ENCODE measurements at places on chromosomes 4 and X.

DNA sequence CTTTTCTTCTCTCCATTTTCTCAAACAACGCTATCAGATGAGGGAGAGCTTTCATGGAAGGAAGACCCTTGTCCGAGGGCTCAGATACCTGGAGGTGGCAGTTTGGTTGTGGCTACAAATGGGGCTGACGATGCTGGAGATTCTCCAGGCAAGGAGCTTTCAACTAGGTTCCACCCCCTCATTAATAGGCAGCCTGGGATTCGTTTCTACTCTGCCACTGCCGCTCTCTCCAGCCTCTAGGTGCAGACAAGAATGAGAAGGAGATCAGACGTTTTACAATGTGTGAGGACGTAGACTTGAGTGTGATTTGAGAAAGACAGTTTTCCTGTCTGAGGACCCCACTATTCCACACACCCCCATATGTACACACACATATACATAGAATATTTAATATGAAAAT is 53.1 kb downstream of the ETNPPL start:
- no peak for DNase-seq

DNA sequence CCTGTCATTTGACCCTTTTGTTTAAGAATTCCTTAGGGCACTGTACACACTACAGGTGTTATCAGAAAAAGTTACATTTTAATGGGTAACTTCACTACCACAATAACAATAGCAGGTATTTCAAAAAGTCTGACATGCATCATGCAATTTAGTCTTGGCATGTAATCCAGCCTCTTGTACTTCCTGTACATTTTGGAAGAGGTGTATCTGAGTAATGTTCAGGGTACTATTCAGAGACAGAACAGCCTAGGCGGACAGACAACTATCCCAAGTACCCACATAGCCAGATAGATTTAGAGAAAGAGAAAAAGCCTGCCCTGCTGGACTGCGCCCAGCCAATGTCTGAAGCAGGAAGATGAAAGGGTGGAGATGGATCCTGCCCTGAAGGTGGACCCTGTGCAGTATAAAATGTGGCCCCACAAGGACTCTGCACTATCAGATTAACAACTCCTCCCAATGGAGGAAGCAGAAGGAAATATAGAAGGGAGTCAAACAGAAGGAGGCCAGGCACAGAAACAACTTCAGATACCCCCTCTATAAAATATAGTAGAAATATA is 8.5 kb downstream of the UGT2B7 start:
- DNase-seq, result no peak

DNA sequence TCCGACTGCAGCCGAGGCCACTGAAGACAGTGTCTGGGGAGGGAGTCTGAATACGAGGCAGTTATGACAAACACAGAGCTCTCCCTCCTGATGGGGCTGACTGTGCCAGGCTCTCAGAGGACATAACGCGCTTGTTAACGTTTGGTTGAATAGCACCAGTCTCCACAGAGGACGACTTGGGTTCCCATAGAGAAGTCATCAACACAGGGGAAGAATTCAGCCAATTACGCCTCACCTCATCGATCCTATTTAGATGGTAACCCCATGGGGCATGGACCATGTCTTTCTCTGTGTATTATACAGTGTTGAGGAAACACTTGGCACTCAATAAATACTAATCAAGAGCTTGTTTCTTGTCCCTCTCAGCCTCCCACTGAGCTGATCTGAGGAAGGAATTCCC is 642.6 kb upstream of the LCORL start:
- DNase-seq, result no peak

DNA sequence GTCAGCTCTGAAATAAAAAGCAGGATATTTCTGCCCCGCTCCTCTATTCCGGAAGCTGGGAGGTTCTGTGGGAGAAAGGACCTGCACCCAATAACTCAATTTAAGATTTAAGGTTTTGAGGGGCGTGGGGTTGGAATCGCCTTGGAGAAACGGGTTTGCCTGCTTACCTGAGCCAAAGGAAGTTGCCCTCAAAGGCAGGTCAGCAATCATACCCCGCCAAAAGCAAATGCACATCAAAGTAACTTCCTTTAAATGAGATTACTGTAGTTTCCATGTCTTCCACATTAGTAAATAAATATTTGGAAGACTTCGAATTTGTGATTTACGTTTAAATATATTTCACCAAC is 978 bp upstream of the HS3ST1 start:
- no peak for DNase-seq

- no peak for DNase-seq
Measured at GRCh38 chrX:35076061-35076460, 133.5 kb downstream of the FAM47B start.

- DNase-seq, result no peak
Measured at GRCh38 chr4:134934036-134934808, 732.6 kb upstream of the PABPC4L start.

DNA sequence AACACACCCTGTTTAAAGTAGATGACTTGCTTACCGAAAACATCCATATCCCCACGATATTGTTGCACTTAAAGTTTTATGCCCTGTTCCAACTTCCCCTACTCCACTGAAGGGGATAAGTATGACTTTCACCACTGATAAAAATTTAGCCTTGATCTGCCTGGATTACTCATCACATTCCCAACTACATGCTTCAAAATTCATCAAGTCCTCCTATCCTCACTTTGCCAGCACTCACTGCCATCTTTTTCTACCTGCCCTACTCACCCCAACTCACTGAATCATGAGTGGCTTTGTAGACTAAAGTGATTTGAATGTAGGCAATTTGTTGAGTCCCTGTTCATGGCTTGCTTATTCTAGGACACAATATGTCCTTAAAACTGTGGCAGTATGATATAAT is 12.2 kb upstream of the GPRIN3 start:
- no peak for DNase-seq

DNA sequence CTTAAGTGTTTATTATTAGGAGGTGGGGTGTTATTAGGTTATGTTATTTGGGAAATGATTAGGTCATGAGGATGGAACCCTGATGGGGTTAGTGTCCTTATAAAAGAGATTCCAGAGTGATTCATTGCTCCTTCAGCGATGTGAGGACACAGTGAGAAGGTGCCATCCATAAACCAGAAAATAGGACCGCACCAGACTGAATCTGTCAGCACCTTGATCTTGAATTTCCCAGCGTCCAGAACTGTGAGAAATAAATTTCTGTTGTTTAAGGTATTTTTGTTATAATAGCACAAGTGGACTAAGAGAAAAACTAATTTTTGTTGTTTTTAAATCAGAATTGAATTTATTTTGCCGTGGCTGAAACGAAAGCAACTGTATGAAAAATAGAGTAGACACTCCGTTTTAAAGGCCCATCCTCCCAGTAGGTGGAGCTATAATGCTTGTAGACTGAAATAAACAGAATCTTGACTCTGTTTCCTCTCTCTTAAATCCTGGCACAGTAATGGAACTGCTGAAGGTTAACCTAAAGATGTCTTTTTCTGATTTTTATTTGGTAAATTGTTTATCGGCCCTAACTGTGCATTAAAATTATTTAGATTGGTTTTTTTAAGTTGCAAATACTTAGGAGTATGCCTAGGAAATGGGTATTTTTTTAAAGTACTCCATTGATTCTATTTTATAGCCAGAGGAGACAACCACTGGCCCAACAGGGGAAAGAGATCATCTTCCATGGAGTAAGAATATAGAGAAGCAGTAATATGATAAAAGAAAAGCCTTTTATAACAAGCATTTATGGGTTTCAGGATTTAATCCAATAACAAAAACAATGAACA is 133.2 kb upstream of the ADAMTS3 start:
- DNase-seq, result no peak

- DNase-seq, result no peak
Measured at GRCh38 chr4:136803433-136803832, 728.9 kb downstream of the PCDH18 start.

GRCh38 chr4:67104145-67104544 is 441.2 kb downstream of the CENPC start:
- no peak for DNase-seq

- no peak for DNase-seq
Measured at GRCh38 chrX:41386222-41386990, 52.4 kb downstream of the DDX3X start.

- DNase-seq, result no peak
Measured at GRCh38 chrX:17459661-17460060, 84.7 kb downstream of the NHS start.

GRCh38 chrX:106707771-106708454 is 18.6 kb upstream of the RNF128 start:
- DNase-seq, result no peak

DNA sequence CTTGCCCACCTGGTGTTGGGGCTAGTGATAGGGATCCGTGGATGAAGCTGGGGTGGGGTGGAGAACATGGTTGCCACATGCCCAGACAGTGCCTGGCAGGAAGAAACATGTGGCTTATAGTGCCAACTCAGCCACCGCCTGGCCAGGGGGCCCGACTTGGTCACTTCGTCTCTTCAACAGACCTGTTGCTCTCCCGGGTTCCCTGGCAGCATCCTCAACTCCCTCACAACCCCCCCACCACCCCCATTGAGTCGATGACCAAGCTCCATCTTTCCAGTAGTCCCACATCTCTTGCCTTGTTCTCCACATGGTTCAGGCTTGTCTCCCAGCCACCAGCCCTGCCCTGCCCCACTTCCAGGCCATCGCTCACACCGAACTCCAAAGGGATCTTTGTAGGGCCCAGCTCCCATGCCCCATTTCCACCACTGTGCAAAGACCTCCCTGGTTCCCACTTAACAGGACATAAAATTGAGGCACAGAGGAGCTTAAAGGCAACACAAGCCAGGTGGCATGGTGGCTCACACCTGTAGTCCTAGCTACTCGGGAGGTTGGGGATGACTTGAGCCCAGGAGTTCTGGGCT is 7.8 kb downstream of the PNCK start:
- DNase-seq, result no peak

DNA sequence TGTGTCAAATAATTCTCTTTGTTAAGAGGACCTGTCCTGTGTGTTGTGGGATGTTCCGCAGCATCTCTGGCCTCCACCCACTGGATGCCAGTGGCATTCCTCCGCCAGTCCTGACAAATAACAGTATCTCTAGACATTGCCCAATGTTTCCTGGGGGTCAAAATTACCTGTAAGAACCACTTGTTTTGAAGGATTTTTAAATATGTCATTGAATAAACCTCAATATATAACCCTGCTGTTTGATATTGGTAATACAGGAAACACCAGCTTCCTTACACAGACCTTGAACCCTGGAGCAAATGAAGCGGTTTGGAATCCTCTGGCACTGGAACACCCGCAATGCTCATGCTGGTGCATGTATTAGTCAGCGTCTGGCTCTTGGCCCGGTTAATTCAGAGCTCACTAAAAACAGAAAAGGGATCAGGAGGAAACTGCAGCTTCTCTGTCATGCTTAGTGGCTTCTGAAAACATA is 101.3 kb downstream of the TBL1X start:
- DNase-seq, result peak; percentile 80

- no peak for DNase-seq
Measured at GRCh38 chrX:3256868-3257267, 89.6 kb downstream of the MXRA5 start.

GRCh38 chrX:41720125-41720779 is 3.7 kb upstream of the GPR82 start:
- DNase-seq, result no peak

DNA sequence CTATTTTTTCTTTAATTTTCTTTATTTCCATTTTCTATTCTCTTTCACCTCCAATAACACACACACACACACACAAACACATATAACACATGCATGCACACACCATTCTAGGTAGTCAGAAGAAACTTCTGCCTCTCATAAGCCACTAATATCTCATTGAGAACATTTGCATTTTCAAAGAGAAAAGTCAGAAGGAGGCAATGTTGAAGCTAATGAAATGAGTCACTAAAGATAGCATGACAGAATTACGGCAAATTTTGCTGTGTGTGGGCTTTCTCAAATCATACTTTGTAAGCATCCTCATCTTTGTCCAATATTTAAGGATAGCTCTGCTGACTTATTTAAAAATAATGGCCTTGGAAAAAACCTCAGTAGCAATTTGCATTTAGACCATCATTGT is 291.3 kb downstream of the GUCY2F start:
- DNase-seq, result no peak

GRCh38 chr4:177107288-177107921 is 202.3 kb upstream of the NEIL3 start:
- DNase-seq, result no peak

GRCh38 chrX:86295293-86295692 is 147.0 kb downstream of the DACH2 start:
- DNase-seq, result no peak

- DNase-seq, result no peak
Measured at GRCh38 chrX:122303761-122304160, 880.3 kb upstream of the GRIA3 start.

GRCh38 chr4:118888666-118889311 is at the start of gene SYNPO2:
TSS of gene SYNPO2 (plus strand) at chr4:118888854. CDS start at chr4:118889037, 183 bp downstream.
- peak; percentile 87 for DNase-seq

DNA sequence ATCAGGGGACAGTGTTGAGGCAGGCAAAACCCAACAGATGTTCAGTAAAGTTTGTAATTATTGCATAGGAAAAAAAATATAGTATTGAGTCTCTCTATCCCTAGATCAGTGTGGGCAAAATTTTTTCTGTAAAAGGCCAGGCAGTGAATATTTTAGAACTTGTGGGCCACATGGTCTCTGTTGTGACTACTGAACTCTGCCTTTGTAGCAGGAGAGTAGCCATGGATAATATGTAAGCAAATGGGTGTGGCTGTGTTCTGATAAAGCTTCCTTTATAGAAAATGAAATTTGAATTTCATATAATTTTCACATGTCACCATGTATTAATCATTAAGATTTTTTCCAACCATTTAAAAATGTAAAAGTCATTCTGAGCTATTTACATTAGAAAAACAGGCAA is 193.1 kb downstream of the MID1 start:
- no peak for DNase-seq

DNA sequence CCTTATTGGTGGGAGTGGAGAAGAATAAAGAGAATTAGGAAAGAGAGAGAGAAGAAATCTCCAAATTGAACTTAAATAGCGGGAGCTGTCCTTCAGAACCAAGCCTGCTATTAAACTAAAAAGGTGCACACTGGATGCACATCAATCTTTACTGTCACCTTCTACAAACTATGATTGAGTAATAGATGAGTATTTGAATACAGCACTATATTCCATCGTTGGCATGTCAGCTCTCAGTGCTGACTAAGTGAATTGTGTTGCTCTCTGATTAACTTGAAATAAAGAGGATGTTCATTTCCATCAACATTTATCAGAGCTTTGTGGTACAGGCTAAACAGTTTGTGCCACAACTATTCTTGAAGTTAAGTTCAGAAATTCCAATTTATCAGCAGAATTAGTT is 143.7 kb upstream of the PABPC4L start:
- no peak for DNase-seq

Data from right cardiac atrium (tissue), 5 donors.